ENCODE measurements at places on chromosomes 6 and 20.

DNA sequence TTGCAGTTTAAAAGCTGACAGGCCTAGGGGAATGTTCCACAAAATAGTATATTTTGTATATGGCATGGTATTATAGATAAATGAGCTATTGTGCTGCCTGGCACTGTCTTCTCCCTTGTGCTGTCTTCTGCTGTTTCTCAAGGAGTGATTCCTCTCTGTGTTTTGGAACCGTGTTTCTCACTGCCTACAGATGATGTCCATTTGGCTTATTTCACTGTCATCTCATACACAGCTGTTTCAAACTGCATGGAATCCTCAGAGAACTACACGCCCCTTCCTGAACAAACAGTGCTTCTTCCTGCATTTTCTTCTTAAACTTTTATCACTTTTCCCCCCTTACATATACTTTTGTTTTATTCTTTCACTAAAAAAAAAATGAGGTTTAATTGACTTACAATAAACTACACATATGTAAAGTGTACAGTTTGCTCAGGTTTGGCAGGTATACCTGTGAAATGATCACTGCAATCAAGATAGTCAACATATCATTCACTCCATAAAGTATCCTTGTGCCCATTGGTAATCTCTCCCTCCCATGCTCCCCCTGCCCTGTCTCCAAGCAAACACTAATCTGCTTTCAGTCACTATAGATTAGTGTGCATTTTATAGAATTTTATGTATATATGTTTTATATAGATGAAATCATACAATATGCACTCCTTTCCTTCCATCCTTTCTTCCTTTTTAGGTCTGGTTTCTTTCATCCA is 43.0 kb downstream of the CBFA2T2 start:
- DNase-seq: peak; percentile 34

- DNase-seq: peak; percentile 97
Measured at GRCh38 chr6:53544470-53545308, at the start of gene GCLC. Gene GCLC, minus strand, starts transcription at chr6:53545101. Its CDS starts 456 bp downstream, at chr6:53544645.

GRCh38 chr6:121297694-121298093 is 36.6 kb downstream of the TBC1D32 start:
- DNase-seq: peak; percentile 81

- DNase-seq: peak; percentile 71
Measured at GRCh38 chr20:51700809-51701285, 67.3 kb downstream of the ATP9A start.

DNA sequence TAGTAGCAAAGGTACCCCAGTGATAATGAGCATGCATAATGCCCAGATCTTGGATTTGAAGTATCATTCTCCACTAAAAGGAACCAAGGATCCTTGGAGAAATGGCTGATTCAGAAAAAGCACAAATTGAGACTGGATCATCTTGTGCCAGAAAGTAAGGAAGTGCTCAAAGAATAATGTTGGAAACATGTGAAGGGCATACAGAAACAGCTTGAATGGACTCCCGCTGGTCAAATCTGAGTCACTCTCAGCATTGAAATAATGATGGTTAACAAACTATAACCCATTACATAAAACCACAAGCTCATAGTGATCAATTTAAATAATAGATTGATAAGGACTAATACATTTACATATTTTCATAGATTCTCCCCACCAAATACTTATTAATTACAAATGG is 3.6 kb upstream of the OSTM1 start:
- peak; percentile 61 for DNase-seq

DNA sequence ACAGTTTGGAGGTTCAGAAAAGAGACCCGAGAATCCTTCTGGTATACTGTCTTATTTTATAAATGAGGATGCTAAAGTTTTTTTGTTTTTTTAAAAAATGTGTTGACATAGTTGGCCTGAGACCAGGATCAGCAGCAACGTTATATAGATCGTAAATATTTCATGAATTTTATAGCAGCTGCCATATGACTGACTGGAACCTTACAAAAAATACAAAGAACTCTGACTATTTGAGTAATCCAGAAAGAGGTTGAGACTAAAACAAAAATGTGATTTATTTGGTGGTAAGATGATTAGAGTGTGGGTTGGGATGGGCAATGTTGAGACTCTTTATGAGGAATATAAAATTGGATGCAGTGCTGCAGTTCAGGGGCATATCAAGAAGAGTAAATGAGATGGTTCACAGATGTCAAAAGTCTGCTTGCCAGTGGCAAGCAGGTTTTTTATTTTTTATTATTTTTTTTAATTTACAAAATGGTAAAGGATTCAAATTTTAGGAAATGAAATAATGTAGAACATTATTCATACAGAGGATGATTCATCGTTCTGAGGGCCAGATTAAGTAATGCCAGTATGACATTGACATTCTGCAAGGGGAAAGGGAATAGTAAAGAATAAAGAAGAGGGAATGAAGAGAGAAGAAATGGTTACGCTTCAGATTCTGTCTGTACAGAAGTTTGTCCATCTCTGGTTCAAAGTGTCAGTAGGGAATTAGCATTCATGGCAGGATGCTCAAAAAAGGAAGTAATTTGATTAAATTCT is 58.5 kb downstream of the SCAF8 start:
- DNase-seq: peak; percentile 28

DNA sequence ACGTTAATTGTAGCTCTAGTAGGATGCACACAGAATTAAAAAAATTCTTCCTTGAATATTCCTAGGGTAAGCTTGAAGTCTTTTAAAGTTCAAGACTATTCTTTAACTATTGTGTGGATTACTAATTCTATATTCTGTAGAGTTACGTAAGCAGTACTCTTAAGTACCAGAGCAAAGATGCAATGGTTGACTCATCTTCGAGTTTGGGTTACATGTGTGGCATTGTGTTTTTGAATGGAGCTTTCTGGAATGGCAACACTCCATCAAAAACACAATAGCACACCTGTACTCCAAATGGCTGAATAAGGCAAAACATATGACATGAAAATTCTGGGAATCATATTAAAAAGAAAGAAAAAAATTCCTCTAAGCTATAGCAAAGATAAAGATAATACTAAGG is 33.5 kb upstream of the CEP162 start:
- DNase-seq: no peak

DNA sequence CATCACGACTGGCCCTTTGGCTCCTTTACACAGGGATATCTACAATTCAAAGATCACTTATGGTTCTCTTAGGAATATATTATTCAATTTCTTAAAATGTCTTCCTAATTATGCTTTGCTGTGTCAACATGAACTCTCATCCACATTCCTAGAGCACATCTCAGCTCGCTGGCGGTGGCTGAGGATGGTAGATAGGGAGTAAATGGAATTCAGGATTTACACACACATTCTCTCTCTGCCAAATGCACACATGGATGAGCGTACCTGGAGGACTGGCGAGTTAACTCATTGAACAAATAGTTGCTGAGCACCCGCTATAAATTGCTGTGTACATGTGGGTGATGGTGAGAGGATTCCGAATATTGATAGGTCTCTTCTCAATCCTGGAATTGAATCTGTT is 4.8 kb upstream of the MRPS10 start:
- DNase-seq: no peak

GRCh38 chr20:35606127-35606526 is 9.5 kb upstream of the SPAG4 start:
- DNase-seq: no peak

- DNase-seq: no peak
Measured at GRCh38 chr6:80235647-80236046, 129.2 kb downstream of the BCKDHB start.

DNA sequence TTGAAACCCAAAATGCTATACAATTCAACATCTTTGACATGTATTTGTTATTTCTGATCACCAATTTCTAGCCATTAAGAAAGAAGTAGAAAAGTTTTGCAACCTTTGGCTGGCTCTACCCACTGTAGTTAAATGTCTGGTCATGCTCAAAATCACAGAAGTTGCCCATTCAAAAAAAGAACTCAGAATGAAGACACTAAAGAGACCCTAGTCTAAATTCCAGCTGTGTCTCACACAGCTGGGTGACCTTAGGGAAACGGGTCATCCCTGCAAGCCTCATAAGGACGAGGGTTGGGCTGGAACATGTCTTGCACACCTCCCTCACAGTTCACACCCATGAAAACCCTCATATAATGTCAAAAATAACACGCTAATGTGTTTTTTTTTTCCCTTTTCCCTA is 10.3 kb downstream of the FOXQ1 start:
- DNase-seq: no peak

- peak; percentile 31 for DNase-seq
Measured at GRCh38 chr20:5834436-5835005, 84.3 kb downstream of the SHLD1 start.

- peak; percentile 72 for DNase-seq
Measured at GRCh38 chr6:158649289-158650143, at the start of gene SYTL3. Gene SYTL3, plus strand, starts transcription at chr6:158650054. Its CDS starts 13,215 bp downstream, at chr6:158663269.

DNA sequence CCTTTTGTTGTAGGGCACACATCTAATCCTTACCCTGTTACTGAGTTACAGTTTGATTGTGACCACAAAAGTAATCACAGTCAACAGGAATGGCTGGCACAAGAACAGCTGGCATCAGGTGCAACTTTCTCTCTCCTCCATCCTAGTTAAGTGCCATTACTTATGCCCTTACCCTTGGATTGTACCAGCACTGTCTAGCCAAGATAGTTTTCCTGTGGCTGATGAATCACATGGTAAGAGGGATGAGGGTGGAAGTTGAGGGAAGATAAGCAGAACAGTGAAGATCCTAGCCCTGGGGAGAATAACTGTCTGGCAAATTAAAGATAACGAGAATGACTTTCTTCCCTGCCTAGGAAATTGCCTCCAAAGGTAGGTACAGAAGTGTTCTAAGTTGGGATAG is 42.0 kb downstream of the RNF217 start:
- DNase-seq: no peak

DNA sequence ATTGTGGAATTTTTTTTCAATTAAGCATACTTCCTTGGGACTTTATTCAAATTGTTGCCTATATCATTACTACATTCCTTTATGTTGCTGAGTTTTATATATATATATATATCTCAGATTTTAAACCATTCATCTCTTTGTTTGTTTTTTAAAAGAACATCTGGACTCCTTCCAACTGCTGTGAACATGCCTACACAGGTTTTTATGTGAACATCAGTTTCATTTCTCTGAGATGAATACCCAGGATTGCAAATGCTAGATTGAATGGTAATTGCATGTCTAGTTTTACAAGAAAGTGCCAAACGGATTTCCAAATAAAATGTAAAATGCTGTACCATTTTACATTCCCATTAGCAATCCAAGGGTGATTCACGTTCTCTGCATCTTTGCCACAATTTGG is 1289.3 kb downstream of the HACE1 start:
- no peak for DNase-seq

DNA sequence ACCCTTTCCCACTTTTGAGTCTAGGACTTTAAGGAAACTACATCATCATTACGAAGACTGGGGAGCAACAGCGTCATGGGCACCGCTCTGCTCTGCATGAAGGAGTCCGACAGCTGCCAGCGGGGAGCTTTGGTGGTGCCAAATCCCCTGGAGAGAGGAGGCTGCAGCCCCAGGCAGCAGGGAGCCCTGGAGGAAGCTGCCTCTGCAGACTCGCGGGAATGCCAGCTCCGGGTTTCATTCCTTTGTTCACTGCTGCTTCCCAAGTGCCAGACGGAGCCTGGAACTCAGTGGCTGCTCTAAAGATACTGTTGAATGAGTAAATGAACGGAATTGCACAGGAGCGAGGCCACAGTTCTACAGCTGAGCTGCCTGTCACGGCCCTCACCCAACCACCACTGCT is 196.5 kb upstream of the THBS2 start:
- DNase-seq: peak; percentile 31

DNA sequence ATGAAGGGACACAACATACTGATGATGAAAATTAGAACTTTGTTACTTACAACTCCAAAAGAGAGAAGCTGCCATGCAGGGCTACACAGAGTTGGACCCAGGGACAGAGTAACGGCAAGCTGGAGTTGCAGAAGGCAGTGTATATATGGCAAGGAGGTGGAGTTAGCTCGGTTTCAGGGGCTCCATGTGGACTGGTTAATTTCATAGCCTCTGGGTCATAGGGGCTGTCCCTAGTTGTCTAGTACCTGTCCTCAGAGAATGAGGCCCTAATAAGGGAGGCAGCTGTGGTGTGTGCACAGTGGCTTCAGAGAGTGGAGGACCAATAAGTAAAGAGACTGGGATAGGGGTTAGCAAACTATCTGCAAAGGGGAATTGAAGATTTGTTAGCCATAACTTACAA is 7.9 kb upstream of the ZSCAN12 start:
- no peak for DNase-seq

- no peak for DNase-seq
Measured at GRCh38 chr20:31909253-31910070, 39.0 kb downstream of the TTLL9 start.

GRCh38 chr20:44282192-44282591 is 28.8 kb downstream of the FITM2 start:
- no peak for DNase-seq

GRCh38 chr6:18101271-18101670 is 21.2 kb downstream of the NHLRC1 start:
- peak; percentile 16 for DNase-seq

DNA sequence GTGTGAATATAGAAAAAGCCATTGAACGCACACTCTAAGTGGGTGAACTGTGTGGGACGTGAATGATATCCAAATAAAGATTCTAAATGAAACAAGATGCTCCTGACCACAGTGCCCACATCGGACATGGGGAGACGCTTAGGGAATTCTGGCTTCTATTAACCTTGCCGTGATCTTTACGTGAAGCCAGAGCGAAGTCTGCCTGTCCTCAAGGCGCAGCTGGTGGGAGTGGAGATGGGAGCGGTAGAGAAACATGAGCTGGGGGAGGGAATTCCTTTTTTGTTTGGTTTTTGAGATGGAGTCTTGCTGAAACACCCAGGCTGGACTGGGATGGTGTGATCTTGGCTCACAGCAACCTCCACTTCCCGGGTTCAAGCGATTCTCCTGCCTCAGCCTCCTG is 46.0 kb downstream of the VSTM2L start:
- no peak for DNase-seq

DNA sequence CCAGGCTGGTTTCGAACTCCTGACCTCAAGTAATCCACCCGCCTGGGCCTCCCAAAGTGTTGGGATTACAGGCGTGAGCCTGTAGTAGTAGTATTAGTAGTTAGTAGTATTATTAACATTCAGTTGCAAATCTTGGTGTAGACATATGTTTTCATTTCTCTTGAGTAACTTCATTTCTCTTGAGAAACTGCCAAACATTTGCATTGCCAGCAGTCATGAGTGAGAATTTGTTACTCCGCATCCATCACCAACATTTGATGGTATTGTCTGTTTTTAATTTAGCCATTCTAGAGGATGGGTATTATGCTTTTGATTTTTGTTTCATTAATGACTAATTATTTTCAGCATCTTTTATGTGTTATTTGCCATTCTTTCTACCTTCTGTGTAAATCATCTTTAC is 1.5 kb upstream of the ERVFRD-1 start:
- DNase-seq: peak; percentile 44

- DNase-seq: no peak
Measured at GRCh38 chr6:110852773-110853172, 21.8 kb upstream of the AMD1 start.

DNA sequence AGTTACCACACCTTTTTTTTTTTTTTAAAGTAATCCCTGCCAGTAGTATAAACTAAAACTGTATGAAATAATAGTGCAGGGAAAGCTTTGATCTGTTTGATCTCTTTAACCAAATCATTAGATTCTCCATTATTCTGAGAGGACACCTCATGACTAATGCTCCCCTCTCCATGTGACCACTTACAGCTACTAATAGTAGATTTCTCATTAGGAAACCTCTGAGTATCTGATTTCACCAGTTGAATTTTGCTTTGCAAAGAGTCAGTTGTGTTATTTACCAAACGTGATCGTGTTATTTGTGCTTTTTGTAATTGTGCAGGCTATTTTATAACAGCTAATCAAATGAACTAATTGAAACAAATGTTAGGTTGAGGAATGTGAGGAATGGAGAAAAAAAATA is 12.5 kb downstream of the CASP8AP2 start:
- peak; percentile 48 for DNase-seq

Data from choroid plexus epithelial cell (primary cell).